ENCODE measurements at places on chromosomes 7 and 10.

DNA sequence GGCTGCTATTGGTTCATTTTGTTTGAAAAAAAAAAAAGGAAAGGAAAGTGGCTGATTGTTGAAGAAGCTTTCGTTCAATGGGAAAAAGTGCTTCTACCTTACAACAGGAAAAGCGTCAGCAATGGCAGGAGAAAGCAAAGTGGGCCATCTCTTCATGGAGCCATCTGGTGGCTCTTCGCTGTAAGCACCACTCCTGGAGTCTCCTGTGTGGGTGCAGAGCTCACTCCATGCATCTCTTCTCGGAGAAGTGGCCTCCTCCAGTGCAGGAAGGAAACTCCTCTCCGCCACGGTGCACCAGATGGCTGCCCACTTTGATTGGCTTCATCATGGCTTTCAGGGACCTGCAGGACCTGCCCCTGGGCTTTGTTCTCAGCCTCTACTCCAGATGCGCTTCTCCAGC, 250.9 kb downstream of the PTEN start:
- no peak for DNase-seq

DNA sequence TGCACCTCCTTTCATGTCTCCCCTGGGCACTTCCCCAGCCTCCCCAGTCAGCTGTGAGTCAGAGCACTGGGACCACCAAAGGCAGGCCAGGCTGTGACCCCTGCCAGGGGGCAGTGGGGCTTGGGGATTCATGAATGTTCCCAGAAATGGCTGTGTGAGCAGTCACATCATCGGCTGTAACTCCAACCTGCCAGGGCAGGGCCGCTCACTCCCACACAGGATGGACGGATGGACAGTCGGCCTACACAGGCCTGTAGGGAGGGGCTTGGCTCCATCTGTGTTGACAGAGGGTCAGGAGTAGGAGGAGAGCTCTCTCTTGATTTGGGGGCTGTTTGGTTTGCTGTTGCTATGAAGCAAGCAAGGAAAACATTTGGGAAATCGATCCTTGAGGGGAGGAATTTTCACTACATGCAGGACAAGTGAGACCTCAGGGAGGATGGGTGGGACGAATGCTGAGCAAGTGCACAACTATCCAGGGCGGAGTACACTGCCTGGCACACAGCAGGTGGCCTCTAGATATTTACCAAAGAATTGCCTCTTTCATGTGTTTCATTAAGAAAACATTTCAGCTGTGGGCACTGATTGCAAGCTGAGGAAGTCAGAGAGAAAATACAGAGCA, 2.9 kb upstream of the IGFBP1 start:
- no peak for DNase-seq

DNA sequence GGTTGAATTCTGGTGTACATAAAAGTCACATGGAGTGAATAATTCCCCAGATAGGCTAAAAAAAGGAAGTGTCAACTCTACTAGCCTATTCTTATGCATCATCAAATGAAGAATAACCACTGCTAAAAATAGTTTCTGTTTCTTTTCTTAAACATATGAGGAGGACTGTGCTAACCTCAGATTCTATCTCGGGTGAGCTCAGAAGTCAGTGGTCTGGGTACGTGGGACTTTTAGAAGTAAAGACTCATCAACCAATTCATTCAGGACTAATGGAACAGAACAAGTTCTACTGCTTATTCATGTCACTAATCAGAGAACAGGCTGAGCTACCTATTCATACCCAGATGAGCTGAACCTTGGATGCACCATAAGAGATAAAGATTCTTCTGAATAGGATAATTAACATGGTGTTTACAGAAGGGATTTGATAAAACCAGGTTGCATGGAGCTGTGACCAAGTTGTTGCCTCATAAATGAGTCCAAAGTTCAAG, 9.5 kb upstream of the ASAH2 start:
- DNase-seq = no peak

GRCh38 chr10:12795315-12796110, 206.0 kb downstream of the CCDC3 start:
- DNase-seq = no peak

DNA sequence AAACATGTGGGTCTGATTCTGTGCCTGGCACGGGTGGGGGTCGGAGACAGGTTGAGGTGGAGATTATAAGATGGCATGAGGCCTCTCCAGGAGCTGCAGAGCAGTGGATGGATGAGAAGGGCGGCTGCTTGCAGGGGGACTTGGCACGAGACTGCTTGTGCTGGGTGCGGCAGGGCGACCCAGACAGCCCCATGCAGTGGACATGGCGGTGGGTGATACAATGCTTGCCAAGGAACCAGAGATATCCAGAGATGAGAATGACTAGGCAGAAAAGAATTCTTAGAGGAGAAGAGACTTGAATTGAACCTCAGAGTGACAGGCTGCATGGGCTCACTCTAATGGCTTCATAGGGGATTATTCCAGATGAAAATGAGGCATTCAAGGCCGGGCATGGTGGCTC, 145.4 kb downstream of the NEURL1 start:
- DNase-seq = no peak

GRCh38 chr10:25682203-25682851, 251.7 kb upstream of the MYO3A start:
- DNase-seq = peak; percentile 64

DNA sequence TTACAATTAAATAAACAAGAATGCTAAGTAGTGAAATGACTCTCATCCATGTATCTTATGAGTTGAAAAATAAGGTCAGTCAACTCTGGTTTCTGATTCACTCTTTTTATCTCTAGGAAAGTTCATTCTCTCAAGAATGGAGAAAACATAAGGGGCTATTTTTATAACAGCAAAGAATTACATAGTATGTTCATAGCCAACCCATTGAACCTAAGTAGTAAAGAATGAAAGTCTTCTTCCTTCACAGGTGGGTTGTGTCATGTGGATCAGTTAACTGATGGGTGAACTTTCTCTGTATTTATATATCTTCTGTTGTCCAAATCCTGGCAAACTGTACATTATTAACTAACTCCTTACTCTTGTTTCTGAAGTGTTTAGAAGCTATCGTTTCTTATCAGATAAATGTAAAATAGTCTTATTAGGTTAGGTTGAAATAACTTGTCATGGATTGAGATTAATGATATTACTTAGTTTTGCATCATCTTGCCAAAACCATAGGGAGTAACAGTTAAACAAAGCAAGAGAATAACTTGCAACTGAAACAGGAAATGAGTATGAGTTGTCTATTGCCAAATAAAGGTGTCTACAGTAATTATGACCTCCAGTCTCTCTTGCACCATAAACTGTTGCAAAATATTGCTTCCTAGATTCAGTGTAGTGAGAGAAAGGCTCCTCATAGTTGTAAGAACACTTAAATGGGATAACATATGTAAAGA, 86.8 kb downstream of the ANKRD7 start:
- no peak for DNase-seq

DNA sequence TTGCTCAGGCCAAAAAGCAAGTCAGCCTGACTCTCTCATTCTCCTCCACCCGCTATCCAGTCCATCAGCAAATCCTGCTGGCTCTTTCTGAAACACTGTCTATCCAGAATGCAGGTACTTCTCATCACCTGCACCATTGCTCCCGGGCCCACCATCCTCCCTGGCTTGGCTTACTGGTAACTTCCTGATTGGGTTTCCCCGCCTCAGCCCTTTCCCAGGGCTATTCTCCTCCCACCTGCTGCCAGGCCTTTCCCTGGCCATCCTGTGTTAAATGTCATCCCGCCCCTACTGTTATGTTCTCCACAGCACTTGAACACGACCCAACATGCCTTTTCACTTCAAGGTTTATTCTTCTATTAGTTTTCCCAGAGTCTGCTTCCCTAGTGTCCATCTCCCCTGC, 124.0 kb downstream of the CNNM2 start:
- no peak for DNase-seq

GRCh38 chr10:123576706-123577105, 89.4 kb upstream of the GPR26 start:
- no peak for DNase-seq

DNA sequence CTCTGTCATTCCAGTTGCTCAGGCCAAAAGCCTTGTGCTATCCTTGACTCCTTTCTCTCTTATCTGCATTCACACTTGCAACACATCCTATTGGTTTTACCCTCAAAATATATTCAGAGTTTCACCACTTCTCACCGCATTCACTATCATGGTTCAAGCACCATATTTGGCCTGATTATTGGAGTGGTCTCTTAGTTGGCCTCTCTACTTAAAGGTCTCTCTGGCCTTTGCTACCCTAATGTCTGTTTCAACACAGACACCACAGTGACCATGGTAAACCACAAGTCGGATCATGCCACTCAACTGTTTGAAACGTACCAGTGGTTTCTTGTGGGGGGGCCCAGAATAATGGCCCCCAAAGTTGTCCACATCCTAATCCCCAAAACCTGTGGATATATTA, 15.2 kb upstream of the PDZD8 start:
- DNase-seq = no peak

DNA sequence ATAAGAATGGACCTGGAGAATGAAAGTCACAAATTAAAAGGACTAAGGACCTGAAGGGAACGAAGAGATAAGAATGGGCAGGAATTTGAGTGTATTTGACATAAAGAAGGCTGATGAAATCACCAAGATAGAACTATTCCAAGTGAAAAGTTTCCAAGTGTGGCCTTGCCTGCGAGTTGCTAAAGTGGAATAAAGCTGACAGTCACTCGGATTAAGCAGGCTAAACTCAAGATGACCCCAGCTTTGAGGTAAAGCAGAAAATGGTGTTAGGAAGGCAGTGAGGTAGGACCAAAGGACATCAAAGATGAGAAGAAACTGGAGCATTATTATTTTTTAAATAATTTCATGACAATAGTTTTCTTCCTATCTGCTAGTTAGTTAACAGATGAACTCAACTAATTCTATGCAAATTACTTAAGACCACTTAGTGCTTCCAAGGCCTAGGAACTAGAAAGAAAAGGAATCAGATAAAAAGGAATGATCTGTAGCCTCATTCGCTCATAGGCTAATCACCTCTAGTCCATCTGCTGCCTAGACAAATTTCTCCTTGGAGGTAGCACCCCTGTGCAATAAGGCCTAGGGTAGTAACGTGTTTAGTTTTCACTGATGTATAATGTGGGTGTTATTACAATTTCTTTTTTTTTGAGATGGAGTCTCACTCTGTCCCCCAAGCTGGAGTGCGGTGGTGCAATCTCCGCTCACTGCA, 34.5 kb downstream of the EZH2 start:
- no peak for DNase-seq

GRCh38 chr7:36565792-36566356, 158.4 kb downstream of the AOAH start:
- no peak for DNase-seq

- no peak for DNase-seq
Measured at GRCh38 chr10:99421233-99421739, 9.1 kb downstream of the GOT1 start.

- peak; percentile 91 for DNase-seq
Measured at GRCh38 chr10:26540601-26541000, 102.5 kb downstream of the APBB1IP start.

- no peak for DNase-seq
Measured at GRCh38 chr7:7851381-7851780, 117.2 kb upstream of the GLCCI1 start.

DNA sequence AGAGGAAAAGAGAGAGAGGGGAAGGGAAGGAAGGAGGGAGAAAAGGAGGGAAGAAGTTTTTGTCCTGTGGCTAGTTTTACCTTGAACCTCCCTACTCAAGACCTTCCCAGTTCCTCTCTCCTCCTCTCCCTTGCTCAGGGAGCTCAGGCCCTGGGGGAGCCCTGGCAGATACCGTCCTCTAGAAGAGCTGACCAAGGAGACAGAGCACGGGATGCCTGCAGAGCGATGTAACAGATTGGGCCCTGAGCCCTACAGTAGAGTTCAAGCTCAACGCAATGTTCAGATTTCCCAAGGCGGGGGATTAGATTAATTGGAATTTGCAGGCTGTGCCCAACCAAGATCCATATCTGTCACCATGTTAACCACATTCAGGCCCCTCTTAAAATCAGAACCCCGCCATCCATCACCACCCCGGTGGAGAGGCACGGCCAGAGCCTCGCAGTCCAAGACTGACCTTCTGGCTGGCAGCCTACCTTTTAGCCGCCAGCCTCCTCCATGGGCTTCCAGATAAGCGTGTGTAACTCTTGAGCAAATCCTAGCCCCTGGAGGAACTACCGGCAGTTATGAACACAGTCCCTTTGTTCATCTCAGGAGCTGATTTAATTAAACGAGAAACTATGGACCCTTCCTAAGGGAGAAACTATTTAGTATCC, 70.6 kb downstream of the KCNMA1 start:
- DNase-seq = no peak

DNA sequence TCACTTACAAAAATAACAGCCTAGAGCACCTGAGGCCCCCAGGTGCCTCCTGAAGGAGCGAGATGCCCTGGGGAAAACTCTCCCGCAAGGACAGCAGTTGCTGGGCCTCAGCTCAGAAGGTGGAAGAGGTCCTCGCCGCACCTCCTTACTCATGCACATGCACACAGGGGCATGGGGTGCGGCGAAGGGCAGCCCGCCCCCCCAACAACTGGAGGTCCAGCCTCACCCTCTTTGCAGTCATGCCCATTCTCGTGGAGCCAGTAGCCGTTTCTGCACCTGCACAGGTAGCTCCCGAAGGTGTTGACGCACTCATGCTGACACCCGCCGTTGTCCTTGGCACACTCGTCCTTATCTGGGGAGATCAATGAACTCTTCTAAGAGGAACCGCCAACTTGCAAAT, 19.9 kb upstream of the OPALIN start:
- DNase-seq = no peak

DNA sequence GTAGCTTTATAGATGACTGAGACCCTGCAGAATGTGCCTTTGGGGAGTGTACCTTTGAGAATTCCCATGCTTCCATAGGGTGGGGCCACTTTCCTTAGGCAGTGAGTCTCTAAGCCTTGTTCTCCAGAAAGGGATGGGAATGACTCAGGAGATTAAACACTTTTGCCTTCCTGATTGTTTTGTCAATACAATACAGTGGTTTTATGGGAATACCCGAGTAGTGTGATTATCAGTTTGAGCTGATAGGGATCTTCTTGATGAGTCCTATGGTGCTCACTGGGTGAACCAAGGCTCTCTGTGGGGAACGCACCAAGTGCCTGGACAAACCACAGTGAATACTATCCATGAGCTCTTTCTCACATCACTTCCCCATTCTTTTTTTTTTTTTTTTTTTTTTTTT, 6.3 kb downstream of the MYOF start:
- no peak for DNase-seq

All from spinal cord (tissue), 10 donors.